ENCODE measurements at places on chromosomes 3 and 15.

DNA sequence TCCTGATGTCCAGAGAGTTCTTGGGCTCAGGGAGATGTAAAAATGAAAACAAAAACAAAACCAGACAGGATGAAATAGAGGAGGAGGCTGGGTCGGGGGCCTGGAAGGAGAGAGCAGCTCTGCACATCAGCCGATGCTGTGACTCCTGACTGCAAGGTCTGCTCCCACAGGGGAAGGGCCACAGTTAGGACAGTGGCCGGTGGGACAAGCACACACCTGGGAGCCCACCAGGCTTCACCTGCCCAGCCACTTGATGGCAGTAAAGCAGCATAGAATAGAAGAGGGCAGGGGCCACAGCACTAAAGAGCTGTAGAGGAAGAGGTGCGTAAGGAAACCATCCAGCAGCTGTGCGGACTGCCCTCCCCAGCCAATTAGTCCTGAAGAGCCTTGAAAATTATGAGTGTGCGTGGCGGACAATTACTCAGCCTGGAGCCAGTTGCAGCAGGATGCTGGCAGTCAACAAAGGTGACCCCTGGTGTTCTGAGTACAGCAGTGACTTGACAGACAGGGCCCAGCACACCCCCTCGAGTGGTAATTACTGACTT is 29.8 kb downstream of the ALS2CL start:
- DNase-seq, result no peak

DNA sequence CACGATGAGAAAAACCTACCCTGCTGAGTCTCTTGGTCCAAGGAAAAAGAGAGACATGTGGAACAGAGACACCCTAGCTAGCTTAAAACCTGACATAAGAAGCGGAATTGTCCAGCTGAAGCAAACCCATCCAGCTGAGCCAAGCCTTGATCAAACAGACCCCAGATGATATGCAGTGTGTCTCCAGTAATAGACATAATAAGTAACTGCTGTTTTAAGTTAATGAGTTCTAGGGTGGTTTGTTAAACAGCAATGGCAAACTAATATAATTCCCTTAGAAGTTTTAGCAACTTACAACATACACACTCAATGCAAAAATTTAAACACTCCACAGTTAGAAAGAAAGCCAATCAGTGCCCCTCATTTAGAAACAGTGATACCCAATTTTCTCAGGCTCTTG is 26.8 kb upstream of the ZNF385D start:
- no peak for DNase-seq

GRCh38 chr3:48555949-48556795 is 431 bp downstream of the PFKFB4 start:
- no peak for DNase-seq

GRCh38 chr15:42800731-42801474 is 64.0 kb upstream of the CDAN1 start:
- no peak for DNase-seq

- no peak for DNase-seq
These were observed 783 bp downstream of the RNF168 start for GRCh38 chr3:196502775-196503195.

GRCh38 chr3:134002306-134002705 is 27.4 kb downstream of the SLCO2A1 start:
- DNase-seq, result no peak

- DNase-seq, result no peak
These were observed 337.5 kb upstream of the LMCD1 start for GRCh38 chr3:8164145-8164544.

DNA sequence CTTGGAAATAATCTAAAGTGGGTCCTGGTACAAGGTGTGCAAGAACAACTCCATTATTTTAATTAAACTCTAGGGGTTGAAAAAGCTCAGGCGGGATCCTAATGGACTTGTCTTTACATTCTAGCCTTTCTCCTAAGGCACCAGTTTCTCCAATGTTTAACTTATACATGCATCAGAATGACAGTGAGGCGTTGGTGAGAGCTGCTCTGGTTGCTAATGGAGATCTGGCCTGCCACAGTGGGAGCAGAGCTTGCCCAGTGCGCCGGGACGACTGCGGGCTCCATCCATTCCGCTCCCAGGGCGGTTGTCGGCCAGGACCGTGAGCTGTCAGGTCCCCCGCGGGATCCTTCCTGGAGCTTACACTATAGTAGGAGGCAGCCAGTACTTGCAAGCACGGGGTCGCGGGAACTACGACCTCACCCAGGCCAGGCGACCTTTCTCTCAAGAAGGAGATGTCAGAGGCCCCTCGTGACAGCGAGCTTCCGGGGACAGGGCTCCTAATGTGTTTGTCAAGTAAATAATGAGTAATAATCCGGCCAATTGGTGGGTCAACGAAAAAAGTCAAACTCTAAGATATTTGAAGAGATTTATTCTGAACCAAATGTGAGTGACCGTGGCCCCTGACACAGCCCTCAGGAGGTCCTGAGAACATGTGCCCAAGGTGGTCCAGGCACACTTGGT is 991 bp upstream of the HIGD1A start:
- no peak for DNase-seq

- no peak for DNase-seq
These were observed 4.3 kb downstream of the TMPRSS7 start for GRCh38 chr3:112038863-112039262.

- DNase-seq, result no peak
These were observed 33.4 kb downstream of the SPINK8 start for GRCh38 chr3:48299746-48300712.

GRCh38 chr15:51092480-51093040 is 2.1 kb downstream of the TNFAIP8L3 start:
- no peak for DNase-seq

- no peak for DNase-seq
These were observed 119.9 kb upstream of the STT3B start for GRCh38 chr3:31412832-31413231.

GRCh38 chr3:66047311-66048050 is 8.8 kb upstream of the MAGI1 start:
- DNase-seq, result no peak

GRCh38 chr15:96385195-96385594 is 54.7 kb downstream of the NR2F2 start:
- no peak for DNase-seq

DNA sequence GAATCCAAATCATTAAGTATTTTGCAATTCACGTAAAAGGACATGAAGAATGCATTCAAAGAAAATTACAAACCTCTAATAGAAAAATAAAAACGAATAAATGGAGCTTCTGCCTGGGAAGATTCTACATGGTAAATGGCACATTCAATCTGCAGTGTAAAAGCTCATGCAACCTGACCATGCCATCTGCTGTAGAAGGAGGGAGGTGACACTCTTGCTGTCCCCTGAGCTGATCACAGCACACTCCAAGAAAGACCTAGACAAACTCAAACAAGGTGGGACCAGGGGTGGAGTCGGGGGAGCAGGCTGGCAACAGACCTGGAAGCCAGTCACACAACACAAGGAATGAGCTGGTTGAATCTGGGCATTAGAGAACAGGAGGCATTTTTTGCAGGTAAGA is 101.8 kb downstream of the BDH1 start:
- DNase-seq, result no peak

DNA sequence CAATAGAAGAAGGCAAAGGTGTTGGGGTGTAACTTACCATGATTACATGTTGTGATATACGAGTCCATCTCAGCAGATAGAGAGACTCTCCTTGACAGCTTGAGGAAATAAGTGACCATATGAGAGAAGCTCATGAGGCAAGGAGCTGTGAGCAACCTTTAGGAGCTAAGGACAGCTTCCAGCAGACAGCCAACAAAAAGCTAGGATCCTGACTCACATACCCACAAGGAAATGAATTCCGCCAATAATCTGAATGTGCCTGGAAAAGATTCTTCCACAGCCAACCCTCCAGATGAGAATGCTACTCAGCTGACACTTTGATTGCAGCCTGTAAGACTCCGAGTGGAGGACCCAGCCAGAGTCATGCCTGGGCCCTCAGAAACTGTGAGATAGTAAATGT is 339.6 kb upstream of the TPRG1 start:
- DNase-seq, result no peak

GRCh38 chr15:80870893-80871292 is 91.7 kb downstream of the CEMIP start:
- no peak for DNase-seq

DNA sequence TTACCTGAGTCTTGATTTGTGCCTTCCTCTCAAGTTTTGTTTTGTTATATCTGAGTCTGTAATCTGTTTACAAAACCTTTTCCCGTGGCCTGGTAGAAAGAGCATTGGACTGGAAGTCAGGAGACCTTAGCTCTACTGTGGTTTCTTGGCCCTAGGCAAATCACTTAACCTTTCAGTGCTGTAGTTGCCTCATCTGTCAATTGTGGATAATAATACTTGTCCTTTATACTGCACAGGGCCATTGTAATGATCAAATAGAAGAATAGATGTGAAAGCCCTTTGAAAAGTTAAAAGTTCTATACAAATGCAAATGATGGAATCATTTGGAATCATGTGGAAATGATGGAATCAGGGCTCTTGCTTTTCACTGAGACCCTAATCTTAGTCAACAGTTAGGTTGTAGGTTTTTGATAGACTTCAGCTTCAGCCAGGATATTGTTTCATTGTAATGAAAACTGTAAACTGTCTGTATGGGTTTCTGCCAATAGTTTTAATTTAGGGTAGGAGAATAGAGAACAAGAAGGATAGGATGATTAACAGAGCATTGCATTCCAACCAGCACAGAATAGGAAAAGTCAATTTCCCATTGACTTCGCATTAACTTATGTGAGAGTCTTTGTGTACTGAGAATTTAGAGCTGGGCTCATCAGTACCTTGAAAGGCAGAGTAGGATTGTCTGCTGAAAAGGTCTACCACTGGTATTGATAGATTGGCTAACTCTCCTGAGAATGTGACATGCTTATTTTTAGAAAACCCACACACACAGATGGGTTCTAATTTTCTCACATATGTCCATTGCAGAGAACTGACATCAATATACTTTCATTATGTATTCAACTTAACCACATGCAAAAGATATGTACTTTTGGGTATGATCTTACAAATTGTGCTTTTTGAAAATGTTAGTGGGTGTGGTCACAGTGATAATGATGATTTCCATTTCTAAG is 21.8 kb downstream of the MAP2K5 start:
- DNase-seq, result no peak

DNA sequence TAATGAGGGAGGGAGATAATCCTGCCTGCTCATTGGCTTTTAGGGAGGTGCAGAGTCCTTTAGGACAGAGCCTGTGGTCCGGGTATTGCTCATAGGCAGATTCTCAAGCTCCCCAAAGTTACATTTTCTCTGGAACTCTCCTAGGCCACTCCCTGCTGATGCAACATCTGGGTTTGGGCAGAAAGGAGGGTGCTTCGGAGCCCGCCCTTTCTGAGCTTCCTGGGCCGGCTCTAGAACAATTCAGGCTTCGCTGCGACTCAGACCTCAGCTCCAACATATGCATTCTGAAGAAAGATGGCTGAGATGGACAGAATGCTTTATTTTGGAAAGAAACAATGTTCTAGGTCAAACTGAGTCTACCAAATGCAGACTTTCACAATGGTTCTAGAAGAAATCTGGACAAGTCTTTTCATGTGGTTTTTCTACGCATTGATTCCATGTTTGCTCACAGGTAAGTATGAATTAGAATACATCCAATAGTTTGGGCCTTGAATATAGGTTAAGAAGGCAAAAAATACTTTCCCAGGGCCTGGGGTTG is at the start of gene IL20RB:
TSS of gene IL20RB (plus strand) at position 233 of the 538 bp plus-strand sequence. CDS start at position 364, 131 bp downstream.
- no peak for DNase-seq

- DNase-seq, result no peak
These were observed 20.2 kb downstream of the CPOX start for GRCh38 chr3:98573181-98573728.

DNA sequence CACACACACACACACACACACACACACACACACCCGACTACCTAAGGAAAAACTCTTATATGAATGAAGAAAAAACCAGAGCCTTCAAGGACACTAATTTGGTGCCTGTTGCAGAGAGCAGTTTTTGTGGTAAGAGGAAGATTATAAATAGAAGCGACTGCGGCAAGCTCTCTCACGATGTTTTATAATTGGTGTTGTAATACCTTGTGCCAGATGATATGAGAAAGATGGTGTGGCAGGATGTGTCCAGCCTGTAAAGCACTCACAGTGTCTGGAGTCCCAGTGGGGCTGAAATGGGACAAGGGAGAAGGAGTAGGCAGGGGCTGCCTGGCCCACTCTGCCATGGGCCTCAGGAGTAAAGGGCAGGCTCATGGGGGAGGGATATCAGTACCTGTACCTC is 839.9 kb downstream of the AGBL1 start:
- DNase-seq, result no peak

DNA sequence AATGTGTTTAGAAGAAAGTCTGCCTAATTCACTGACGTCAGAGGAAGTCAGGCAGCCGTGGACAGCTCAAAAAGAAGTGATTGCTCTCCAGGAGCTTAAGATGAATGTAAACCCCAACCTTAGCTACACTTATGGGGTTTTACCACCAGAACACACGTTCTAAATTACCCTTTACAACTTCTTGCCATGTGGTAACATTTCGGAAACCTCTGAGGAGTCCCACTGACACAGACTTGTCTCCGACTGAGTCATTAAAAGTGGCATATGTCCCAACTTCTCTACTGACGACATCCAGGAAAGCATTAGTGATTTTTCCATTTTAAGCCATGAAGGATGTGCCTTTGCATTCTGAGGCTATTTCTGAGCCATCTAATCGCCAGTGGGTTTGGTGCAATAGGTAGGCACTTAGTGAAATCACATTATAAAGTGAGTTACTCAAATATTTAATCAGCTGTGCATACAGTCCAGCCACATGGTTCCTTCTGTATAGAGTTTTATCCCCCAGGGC is 32.4 kb downstream of the C2CD4A start:
- DNase-seq, result no peak

- no peak for DNase-seq
These were observed 1092.0 kb downstream of the DIPK2A start for GRCh38 chr3:145063616-145064015.

- no peak for DNase-seq
These were observed 3.2 kb downstream of the SLC6A6 start for GRCh38 chr3:14405360-14406238.

DNA sequence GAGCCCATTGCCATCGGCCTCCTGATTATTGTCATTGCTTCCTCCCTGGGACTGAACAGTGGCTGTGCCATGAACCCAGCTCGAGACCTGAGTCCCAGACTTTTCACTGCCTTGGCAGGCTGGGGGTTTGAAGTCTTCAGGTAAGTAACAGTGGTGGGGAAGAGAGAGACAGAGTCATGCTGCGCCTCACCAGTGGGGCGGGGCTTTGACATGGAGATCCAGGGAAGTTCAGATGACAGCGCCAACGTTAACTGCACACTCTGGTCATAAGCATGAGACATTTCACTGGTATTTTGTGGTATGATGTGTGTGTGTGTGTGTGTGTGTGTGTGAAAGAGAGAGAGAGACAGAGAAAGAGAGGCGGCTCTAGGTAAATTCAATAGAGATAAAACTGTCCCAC is 41.0 kb downstream of the AQP9 start:
- DNase-seq, result no peak

DNA sequence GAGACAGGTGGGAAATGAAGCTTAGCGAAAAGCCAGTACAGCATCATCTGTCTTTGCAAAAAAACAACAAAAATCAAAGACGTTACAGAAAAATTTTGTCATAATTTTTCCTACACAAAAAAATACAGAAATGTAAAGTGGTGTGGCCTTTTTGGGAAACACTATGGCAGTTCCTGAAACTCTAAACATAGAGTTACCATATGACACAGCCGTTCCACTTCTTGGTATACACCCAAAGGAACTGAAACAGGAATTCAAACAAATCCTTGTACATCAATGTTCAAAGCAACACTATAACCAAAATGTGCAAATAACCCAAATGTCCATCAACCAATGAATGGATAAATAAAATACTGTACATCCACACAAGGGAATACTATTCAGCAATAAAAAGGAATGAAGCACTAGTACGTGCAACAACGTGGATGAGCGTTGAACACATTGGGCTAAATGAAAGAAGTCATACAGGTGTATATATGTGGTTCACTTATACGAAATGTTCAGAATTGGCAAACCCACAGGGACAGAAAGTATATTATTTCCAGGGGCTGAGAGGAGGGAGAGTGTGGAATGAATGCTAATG is 46.8 kb downstream of the GLB1 start:
- no peak for DNase-seq
